ENCODE measurements at places on chromosomes 2 and 18.

GRCh38 chr2:163347982-163348856, 387.6 kb downstream of the FIGN start:
- DNase-seq = no peak

DNA sequence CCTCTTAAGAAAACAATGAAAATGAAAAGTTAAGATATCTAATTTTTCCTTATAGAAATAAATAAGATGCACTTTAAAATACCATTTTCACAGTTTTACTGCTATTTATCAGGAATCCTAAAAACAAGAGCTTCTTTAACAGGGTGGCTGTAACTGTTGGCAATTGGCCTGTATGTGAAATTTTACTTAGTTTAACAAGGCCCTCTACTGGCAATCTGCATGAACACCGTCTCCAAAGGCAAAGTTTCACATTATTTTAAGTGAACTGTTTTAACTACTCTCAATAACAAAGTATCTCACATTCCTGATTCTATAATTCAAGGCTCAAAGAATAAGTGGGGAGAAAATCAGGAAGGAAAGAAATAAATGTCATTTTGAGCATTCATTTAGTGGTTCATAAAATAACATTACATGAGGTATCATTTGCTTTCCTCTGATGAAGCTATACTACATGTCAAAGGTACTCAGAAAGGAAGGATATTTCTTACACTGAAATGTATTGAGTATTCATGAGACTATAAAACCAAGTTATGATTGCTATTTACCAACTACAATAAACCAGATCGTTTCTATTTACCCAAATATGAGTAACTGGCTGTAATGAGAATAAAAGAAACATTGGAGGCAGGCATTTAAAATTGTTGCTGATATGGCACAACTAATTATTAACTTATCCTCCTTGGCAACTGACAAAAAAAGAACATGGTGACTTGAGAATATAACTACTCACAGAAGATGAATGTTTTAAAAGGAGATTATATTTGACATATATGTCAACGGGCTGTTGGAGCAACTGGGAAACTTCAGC, 7.0 kb downstream of the NCKAP5 start:
- DNase-seq = no peak

GRCh38 chr2:137959166-137959565, 5.1 kb upstream of the HNMT start:
- no peak for DNase-seq

GRCh38 chr2:71936076-71937030, 211.3 kb downstream of the CYP26B1 start:
- no peak for DNase-seq

DNA sequence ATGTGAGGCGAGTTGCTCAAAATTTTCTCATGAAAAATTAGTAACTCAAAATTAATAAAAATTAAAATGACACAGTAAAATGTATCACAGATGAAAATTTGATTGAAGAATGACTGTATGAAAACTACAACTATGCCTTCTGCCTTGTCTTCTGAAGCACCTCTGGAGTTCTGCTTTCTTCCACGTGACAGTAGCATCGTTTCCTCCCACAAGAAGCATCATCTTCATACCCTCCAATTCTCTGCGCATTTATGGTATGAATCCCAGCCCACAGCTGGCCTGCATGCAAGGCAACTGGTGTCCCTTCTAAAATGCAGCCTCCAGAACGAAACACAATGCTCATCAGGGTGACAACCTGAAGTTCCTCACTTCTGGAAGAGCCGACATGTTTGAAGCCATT, 189.9 kb downstream of the MYO1B start:
- no peak for DNase-seq

DNA sequence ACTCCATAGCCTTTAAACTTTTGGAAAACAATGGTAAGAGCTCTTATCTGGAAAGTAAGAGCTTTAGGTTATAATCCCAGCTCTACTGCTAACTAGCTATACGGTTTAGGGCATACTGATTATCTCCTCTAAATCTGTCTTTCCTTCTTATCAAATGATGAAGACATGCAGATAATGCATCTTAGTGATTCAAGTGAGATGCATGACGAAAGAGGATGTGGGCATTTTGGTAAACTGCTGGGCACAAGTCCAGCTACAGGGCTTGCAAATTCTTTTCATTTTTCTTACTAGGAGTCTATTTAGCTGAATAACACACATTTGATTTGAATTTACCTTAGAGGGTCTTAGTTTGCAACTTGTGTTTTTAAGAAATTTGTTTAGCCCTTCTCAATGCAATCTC, 1604.8 kb upstream of the ZEB2 start:
- DNase-seq = no peak

GRCh38 chr2:237418300-237418699, 4.3 kb upstream of the COL6A3 start:
- no peak for DNase-seq

- no peak for DNase-seq
These were observed 391 bp downstream of the ZNF385B start for GRCh38 chr2:179861027-179861415.

GRCh38 chr2:100978582-100979191, 23.4 kb upstream of the RPL31 start:
- no peak for DNase-seq

DNA sequence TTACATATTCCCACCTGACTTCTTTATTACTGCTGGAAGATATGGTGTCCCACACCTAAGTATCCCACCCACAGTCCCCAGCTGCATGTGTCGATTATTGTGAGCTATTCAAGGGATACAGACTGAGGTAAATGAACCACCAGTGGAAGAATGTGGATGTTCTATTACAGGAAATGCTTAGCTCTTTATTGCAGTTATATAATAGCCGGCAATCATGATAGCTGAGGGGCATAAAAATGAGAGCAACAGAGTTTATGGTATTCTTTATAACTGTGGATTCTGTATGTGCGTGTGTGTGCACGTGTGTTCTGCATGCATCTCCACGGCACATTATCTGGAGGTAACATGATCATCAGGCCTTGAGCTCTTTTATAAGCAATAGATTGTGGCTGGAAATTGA, 198.9 kb downstream of the NEDD4L start:
- no peak for DNase-seq

DNA sequence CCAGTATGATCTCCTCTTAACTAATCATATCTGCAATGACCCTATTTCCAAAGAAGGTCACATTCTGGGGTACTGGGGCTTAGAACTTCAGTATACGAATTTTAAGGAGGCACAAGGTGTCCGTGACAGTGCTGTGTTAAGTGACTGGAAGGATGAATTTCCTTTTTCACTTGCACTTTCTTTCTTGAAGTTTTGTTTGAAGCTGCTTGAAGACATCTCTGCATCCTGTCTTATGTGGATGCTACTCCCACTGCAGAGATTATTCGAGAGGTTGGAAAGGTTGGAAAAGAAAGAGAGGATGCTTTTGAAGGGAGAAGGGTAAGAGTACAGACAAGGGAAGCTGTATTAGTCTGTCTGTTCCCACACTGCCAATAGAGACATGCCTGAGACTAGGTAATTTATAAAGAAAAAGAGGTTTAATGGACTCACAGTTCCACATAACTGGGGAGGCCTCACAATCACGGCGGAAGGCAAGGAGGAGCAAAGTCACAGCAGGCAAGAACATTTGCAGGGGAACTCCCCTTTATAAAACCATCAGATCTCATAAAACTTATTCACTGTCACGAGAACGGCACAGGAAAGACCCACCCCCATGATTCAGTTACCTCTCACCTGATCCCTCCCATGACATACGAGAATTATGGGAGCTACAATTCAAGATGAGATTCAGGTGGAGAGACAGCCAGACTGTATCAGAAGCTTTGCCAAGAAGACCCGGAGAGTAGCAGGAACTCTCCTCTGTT, 3.6 kb upstream of the RNF144A start:
- DNase-seq = peak; percentile 43

DNA sequence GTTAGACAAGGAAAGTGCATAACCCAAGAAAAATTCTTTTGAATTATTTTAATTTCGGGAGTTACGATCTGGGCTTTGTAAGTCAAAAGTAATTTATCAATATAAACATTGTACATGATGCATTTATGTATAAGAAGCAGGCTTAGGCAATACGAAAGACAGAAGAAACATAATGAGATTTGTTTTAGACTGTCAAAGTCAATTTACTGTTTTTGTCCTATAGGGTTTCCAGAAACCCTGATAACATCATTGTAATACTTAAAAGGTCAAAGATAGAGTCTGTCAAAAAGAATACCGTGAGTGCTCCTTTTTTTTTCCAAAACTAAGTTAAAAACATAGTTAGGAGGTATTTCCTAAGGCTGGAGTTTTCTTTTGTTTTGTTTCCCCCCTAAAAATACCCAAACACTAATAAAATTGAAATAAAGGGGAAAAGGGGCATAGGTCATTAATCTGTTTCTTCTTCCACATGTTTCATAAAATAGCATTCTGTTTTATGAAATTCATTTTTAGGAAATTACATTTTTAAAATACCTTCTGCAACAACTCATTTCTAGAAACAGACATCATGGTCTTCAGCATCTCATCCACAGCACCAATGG, 16.1 kb downstream of the C1D start:
- no peak for DNase-seq

GRCh38 chr18:11502368-11502767, 107.0 kb upstream of the SLC35G4 start:
- no peak for DNase-seq

DNA sequence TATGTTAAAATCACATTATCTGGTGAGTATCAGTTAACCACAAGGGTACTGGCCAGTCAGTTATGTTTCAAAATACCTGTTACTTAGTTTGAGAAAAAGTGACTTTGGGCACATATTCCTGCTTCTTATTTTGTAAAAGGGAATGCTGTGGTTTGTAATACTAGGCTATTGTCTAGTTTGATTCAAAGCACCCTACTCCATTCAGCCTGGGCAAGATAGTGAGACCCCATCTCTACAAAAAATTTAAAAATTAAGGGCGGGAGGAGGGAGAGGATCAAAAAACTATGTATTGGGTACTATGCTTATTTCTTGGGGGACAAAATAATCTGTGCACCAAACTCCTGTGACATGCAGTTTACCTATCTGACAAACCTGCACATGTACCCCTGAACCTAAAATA, 18.9 kb downstream of the MBD5 start:
- DNase-seq = no peak

DNA sequence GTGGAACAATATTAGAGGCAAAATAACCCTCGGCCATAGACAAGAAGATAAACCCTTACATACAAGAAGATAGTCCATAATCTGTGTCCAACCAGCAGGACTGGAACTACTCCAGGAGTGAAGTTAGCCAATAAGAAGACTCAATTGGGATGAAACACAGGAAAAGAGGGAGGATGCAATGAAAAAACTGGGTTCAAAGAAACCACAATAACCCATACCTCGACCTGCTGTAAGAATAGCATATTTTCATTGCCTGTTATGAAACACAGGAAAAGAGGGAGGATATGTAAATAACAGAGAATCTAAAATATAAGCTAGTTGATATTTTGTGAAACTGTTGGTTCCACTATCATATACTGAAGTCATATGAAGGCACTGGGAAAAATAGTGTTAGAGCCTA, 87.1 kb upstream of the CSRNP3 start:
- no peak for DNase-seq

DNA sequence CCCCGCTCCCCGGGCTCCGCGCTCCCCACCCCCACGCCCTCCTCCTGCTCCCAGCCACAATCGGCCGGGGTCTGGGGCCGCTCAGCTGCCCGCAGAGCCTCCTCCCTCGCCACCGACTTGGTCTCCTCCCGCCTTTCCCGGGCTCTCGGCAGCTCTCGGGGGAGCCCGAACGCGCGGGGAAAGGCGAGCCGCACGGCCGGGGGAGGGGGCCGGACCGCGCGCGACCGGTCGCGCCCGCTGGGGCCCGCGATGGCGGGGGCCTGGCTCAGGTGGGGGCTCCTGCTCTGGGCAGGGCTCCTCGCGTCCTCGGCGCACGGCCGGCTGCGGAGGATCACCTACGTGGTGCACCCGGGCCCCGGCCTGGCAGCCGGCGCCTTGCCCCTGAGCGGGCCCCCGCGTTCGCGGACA, 327 bp downstream of the LTBP1 start:
- no peak for DNase-seq

DNA sequence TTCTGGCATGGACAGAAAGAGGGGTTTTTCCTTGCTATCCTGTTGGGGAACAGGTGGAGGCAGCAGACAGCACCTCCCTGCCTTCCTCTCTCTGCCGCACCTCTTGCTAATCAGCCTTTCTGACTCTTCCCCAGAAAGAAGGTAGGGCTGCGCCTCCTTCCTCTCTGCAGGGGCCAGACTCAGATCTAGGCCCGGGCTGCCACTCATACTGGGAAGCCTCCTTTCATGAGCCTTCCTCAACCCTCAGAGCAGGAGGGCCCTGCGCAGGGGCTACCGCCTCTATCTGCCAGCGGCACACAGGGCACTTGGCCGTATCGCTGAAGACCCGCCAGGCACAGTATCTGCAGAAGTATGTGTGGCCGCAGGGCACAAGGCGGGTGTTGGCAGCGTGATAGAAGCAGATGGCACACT, 7.1 kb downstream of the NEURL3 start:
- no peak for DNase-seq

- DNase-seq = no peak
These were observed 33.7 kb downstream of the LCT start for GRCh38 chr2:135803278-135803677.

DNA sequence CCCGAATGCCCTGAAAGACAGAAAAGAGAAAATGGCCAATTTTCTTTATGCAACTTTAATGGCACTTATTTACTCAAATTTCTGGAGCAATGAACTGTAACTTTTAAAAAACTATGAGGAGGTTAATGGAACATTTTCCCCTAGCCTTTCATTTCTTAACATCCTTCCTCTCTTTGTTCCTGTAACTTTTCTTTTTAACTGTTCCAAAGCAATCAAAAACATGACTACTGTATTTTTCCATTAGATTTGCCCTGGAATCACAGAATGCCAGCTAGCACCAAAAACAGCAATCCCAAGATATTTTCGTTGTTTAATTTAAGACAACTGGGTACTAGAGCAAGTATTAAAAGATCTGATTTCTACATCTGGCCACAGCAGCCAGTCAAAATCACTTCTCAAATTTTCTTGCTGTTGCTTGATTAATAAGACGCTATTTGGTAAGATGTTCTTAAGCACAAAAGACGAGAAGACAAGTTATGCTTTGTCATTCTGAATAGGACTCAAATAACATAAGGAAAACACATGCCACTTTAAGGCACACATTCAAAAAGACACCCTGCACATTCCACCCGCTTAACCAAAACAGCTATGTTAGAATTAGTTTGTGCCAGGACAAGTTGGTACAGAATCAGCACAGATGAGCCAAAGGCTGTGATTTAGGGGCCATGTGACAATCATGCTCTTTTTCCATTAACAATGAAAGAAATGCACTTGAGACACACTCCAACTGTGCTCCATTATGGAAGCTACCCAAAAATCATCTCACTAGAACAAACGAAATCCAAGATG, 3.6 kb downstream of the STARD7 start:
- no peak for DNase-seq

DNA sequence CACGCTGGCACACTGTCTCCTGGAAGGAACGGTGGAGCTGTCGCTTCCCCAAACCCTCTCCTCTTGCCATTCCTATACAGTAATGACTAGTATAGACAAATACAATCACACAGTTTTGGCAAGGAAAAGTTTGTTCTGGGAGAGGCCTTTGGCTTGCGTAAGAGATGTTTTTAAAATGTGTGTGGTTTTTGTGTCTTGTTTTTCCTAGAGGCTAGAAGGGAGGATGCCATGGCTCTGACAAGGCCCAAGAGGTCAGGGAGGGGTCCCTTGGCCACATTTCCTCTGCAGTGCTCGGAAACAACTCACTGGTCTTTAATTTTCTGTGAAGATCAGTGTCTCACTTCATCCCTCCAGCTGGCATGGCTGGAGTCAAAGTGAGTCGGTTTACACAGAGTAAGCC, 195.9 kb downstream of the SH3RF3 start:
- no peak for DNase-seq
